MM.1S (cell line): ENCODE measurements at places on chromosomes 6 and 20.

DNA sequence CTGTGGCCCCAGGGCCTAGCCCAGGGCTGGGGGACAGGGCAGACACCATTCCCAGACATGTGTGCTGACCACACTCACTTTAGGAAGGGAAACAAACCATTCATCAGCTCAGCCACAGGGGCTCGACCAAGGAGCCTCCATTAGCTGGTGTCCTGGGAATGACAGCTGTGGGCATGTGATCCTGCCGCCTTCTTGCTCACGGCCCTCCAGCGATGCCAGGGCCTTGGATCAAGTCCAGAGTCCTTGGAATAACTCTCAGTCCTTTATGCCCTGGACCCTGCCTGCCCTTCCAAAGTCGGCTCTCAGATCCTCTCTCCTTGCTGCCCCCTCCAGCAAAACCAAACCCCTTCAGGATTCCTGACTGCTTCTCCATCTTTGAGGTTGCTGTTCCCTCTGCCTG, 165.0 kb upstream of the RNF24 start:
- no peak for DNase-seq

DNA sequence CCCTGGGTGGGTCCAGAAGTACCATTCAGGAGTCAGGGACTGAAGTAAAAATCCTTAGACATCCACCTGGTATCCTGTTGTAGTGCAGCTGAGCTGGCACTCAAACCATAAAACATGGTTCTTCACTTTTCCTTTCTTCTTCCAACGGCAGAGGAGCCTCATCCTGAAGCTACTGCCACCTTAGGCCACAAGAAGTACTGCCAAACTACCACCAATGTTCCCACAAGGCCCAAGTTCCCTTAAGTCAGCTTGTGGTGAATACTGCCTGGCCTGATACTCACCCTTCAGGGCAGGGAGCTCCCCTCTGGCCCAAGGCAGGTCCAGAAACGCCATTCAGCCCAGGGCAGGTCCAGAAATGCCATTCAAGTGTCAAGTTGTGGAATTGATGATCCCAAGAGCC, 1053.4 kb upstream of the CITED2 start:
- DNase-seq: no peak

DNA sequence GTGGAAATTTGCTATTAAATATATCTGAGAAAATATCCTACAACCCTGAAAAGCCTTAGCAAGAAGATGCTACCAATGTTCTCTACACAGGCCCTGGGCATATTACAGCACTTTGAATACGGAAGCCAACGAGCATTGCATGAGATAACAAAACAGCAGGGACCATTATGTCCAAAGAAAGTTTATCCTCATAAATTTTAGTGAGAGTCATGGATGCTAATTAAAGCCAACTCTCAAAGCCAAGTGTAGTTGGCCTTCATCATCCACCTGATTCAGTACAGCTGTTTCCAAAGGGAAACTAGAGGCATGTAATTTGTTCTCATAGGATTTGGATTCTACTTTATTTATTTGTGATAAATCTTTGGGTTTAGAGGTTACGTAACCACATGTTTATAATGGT, 564.8 kb downstream of the RFPL4B start:
- no peak for DNase-seq

- no peak for DNase-seq
Measured at GRCh38 chr6:148044921-148045320, 297.7 kb upstream of the SASH1 start.

GRCh38 chr6:138307816-138308730, 69.6 kb upstream of the SMIM28 start:
- no peak for DNase-seq

DNA sequence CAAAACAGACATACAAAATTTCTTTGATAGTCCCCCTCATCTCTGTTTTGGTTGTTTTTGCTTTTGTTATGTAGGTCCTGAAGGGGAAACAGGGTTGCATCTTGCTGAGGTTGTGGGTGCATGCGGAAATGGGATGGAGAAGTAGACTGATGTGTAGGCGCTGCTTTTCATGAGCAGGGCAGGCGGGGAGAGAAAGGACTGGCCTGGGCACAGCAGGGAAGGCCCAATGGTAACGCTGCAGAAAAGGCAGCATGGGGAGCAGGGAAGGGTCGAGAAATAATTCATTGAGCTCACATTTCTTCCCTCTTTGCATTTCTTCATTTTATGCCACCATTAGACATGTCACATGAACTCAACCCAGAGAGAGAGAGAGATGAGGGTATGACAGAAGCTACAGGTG, 74.3 kb upstream of the CCN2 start:
- DNase-seq: no peak

GRCh38 chr20:34402461-34402860, 39.4 kb downstream of the ITCH start:
- DNase-seq: no peak
